ENCODE measurements at places on chromosomes 6 and 20.
A peak's percentile ranks its signal among the peaks of the same experiment; 100 is the strongest.

DNA sequence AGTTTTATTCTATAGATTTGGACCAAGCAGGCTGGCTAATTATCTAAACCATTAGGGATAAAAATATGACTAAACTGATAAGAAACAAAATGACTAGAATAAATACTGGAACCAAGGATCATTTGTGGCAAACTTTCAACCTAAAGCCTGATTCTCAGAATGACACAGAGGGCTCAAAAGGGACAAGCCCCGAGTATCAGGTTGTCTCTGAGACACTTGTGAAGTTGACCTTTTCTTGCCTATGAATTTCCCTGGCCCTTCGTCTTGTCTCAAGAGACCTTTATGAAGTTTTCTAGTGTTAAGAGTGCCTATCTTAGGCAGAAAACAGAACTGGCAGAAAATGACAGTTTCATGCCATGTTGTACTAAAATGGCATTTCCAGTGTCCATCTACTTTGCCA is 68.3 kb downstream of the IMPG1 start:
- no peak for DNase-seq

- DNase-seq, result peak; percentile 82
Measured at GRCh38 chr20:3781153-3781910, at the start of gene SPEF1. Gene SPEF1, minus strand, starts transcription at chr20:3781448. Its CDS starts 161 bp downstream, at chr20:3781287.

- no peak for DNase-seq
Measured at GRCh38 chr20:46814366-46815232, 80.0 kb upstream of the EYA2 start.

- no peak for DNase-seq
Measured at GRCh38 chr20:58788896-58789544, 61.7 kb downstream of the GNAS-AS1 start.

GRCh38 chr20:2245637-2246036 is 50.2 kb upstream of the TGM3 start:
- no peak for DNase-seq

DNA sequence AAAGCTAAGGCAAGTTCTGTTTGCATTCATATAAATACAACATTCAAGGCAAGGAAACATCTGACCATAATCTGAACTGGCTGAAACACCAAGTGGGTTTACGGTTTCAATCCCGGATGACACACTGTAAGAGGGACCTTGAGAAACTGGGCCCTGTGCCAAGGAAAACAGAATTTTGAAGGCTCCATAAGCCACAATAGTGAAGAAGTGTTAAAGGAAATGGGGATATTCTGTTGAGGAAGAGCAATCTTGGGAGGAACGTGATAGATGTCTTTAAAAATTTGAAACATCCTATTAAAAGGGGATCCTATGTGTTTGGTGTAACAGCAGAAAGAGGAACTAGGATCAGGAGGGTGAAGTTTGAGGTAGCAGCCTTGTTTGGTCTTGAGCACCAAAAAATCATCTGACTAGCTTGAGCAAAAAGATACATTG is 82.4 kb upstream of the TAB2 start:
- DNase-seq, result peak; percentile 61

DNA sequence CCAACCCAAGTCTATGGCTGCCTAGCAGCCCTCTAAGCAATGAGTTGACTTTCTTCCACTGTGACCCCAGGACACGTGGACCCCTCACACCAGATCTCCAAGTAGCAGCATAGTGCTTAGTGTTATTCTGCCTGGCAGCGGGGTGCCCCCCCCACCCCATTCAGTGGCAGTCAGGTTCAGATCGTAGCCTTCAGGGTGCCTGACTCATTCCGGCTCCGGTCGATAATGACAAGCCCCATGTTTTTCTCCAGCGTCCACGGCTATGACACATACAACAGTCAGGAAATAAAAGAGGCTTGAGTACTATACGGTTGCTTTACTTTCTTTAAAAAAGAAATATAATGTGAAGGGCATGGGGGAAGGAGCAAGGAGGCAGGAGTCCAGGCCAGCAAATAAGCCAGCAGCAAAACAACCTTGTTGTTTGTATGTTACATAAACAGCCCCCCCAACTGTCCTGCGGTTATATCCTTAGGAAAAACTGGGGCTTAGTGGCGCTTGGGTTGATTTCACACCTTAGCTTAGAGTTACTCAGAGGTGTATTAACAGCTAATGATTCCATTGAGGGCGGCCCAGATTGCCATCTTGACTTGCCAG is 23.1 kb downstream of the GNAS start:
- no peak for DNase-seq

DNA sequence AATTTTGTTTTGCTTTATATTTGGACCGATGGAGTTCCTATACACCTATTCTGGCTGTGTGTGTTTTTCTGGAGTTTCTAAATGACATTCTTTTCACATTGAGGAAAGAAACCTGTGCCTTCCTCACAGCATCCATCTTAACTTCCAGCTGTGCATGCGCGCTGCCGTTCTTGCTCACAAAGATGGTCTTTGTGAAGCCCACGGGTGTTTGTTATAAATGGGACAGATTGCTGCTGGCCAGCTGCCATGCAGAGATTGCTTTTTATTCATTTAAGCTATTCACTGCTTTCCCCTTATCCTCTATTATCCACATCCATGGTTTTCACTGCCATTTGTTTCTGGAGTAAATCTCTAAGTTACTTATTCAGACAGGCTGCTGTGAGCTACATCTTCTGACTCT is 54.2 kb downstream of the SYNDIG1 start:
- DNase-seq, result no peak

All from GM10248 (cell line).